ENCODE measurements at places on chromosomes 7 and 10.

DNA sequence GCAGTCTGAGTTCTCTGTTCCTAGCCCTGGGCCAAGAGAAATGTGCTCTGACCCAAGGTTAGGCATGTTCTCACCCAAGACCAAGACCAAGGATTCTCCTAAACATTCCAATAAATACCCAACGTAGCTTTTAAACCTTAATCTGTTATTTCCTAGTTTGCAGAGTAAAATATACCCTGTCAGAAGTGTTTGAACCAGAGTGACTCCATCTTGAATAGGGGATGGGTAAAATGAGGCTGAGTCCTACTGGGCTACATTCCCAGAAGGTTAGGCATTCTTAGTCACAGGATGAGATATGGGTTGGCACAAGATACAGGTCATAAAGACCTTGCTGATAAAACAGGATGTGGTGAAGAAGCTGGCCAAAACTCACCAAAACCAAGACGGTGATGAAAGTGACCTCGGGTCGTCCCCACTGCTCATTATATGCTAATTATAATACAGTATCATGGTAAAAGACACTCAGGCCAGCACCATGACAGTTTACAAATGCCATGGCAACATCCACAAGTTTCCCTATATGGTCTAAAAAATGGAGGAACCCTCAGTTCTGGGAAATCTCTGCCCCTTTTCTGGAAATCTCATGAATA, 27.7 kb downstream of the PLXNA4 start:
- no peak for DNase-seq

GRCh38 chr10:102410429-102411073, 8.0 kb downstream of the PSD start:
- peak; percentile 64 for DNase-seq

GRCh38 chr7:135929722-135930141, 47.4 kb downstream of the MTPN start:
- DNase-seq = no peak

DNA sequence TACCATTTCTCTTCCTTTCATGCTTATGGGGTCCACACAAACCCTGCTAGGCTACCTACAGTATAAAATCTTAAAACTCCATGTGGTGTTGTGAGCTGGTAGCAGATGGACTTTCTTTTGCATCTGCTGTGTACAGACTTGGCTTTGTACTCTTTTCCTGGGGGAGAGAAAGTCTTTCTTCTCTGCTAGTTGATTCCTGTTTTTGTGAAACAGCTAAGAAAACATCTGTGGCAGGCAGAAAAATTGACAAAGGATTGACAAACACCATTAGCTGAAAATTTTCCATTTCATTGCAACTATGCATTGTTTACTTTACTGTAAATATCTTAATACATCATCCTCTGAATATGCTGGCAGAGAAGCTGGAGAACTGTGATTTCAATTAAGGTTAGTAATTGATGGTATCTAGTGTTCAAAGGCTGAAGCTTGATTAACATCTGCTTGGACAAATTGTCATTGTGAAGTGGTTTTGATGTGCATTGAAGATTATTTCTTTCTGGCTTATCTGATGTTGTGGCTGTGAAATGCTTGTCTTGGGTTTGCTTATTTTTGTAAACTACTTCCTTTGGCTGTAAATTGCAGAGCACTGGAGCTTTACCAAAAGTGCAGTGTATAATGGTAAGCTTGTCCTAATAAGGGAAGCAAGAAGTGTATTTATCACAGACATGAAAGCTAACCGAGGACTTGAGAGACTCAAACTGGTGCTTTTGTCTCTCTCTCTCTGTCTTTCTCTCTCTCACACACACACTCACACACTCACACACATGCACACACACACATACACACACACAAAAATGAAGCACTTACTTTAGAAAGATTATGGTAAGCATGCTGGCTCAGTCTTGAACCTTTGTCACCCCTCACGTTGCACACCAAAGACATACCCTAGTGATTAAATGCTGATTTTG, at the start of gene FOXP2:
FOXP2 (plus strand) TSS at position 660 of the 908 bp plus-strand sequence. CDS start 11,697 bp downstream, outside the sequence.
- no peak for DNase-seq

DNA sequence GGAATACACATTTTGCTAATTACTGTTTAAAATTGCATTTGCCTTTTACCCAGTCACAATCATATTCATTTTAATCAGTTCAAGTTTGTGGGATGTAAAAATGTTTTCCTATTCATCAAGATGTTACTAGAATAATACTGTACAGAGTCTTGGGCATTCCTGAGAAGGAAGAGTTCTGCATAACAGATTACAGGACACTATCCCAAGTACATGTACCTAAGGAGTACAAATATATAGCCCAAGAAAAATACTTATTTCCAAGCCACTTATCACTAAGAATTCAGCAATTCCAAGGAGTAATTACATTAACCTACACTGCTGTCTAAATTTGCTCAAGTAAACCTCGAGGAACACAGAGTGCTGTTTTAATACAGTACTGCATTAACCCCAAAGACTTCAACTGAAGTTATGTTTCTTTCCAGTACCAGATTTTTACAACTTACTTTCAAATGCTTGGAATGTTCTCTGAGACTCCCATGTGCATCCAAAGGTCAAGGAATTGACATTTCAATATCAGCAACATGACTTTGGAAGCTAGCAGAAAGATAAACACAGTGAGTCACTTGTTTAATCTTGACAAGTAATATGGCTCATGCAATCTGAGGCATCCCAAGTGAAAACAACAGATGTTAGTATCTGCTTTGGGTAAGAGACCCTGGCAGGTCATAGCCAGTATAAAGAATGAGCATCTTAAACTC, 125.4 kb upstream of the BET1 start:
- no peak for DNase-seq

DNA sequence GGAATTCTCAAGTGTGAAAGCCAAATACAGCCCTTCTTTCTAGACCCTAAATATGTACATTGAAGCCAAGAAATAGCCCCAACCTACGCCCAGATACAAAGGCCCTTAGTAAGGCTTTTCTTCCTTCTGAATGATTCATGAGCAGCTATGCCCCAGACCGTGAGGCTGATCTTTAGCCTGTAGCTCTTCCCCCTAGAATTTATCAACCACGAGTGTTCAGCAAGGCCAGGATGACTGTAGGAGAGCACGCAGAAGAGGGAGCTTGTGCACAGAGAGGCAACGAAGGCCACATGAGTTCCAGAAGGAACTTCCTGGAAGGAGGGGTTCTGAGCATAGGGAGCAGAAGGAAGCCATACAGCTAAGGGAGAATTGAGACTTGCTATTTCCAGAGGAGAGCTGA, 53.0 kb upstream of the HABP2 start:
- DNase-seq = no peak

DNA sequence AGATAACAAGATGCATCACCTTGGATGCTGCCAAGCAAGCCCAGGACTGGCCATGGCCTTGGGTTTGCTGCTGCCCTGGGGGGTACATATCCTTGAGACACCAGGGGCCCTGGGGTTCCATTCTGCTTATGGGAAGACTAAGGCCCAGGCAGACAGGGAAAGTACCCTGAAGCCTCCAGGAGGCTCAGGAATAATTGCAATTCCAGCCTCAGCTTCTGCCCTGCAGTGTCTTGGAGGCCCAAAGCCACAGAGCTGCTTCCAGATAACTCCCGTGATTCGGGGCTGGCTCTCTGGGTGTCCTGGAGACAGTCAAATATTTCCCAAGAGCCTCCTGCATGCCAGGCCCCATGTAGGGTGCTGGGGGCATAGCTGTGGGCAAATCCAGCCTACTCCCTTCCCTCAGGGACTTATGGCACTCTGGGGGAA, 22.6 kb downstream of the MYL10 start:
- no peak for DNase-seq

DNA sequence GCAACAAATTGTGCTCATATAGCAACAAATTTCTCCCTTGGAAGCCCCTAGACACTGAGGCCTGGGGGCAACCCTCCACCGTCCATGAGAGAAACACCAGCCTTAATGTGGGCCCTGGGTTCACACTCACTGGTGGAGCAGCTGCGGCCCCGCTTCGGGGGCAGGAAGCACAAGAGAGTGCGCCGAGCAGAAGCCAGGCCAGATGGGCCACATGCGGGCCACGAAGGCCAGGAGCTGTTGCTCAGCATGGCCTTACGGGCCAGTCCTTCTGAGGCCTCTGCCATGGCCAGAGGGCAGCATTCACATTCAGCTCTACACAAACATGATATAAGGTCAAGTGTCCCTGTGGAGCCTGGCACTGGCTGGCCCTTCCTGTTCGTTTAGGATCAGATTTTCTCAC, 60.0 kb upstream of the VIPR2 start:
- DNase-seq = no peak

DNA sequence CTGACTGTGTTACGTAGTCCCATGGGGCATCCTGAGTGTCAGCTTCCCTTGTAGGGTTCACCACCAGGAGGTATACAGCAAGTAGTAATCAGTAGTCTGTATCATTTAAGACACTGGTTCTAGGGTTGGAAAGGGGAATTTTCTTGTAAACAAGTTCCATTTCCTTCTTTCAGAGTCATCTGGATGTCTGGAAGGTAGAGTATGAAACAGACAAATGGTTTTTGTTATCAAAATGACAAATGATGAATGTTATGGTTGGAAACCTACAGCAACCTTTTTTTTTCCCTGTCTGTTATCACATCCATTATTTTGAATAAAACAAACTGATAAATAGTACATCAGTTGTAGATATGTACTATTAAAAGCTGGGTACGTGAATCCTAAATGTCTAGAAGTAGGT, 19.1 kb downstream of the SEMA3A start:
- no peak for DNase-seq

GRCh38 chr10:117532451-117533107, 10.0 kb upstream of the EMX2 start:
- no peak for DNase-seq

- DNase-seq = no peak
Measured at GRCh38 chr10:122462533-122463465, 1.4 kb downstream of the HTRA1 start.

GRCh38 chr7:107326061-107326460, 143.8 kb upstream of the GPR22 start:
- no peak for DNase-seq

DNA sequence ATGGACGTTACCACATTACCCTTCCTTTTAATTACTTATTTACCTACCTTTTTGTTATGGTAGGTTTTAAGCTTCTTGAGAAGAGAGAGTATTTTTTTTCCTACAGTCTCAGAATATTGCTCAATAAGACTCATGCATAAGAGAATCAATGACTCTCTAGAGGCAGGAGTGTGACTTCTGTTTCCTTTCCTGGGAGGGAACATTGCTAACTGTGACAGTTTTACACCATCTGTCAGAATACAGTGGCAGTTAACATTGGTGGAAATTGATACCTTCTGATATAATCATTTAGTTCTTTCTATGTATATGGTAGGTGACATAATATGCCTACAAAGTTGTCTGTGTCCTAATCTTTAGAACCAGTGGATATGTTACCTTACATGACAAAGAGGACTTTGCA, 348.7 kb upstream of the POT1 start:
- no peak for DNase-seq

DNA sequence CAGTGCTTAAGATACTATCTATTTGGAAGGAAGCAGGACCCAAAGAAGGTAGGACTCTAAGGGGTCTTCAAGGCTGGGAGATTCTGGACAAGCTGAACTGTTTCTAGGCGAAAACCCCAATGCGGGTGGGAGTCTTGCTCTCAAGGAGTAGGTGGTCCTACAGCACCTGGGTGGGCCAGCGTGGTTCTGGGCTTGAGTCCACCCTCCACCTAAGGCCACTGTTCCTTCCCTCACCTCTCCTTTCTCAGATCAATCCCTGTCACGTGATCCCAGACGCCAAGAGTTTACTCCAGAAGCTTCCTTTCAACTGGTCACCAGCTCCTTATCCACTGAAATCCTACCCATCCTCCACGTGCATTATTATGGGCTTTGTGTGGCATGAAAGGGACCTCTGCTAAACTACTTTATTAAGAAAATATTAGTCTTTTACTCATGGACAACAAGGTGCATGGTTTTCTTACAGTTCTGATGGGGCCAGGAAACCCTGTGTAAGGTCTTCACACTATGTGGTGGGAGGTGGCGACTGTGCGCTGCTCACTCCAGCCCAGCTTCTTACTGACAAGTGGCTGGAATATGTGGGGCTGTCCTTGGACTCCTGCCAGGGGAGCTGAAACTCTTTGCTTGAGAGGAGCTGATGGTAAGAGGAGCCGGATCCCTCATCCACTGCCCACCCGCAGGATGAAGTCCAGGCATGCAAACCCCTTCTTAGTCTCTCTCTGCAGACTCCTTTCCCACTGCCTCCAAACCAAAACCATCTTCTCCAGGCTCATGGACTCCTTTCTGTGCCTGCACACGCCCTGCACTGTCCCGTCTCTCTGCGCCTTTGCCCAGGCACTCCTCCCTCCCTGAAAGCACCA, 1.6 kb downstream of the ZNF746 start:
- DNase-seq = no peak

DNA sequence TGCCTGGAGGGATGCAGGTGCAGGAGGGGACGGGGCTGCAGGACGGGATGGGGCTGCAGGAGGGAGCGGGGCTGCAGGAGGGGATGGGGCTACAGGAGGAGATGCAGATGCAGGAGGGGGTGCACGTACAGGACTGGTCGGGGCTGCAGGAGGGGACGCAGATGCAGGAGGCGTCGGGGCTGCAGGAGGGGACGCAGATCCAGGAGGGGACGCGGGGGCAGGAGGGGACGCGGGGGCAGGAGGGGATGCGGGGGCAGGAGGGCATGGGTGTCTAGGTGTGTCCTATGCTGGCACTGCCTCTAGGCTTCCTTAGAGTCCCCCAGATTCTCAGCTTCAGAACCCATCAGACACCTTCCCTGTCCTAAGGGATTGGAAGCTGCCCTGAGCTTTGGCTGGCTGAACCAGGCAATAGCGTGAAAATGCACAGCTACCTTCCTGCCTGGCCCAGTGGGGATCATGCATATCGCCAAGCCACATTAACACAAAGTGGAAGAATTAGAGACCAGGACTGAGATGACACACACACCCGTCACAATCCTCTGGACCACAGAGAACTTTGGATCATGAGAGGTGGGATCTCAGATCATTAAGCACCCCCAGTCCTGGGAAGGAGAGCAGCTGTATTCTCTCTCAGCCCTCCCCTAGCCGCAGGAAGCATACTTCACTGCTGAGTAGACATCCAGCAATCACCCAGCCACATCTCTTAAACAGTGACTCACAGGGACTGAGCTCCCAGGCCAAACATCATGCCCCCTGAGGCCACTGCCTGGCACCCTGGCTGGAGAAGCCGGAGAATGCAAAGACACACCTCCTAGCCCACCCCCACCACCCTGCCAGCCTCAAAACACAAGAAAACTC, 67.3 kb downstream of the VWA2 start:
- no peak for DNase-seq

DNA sequence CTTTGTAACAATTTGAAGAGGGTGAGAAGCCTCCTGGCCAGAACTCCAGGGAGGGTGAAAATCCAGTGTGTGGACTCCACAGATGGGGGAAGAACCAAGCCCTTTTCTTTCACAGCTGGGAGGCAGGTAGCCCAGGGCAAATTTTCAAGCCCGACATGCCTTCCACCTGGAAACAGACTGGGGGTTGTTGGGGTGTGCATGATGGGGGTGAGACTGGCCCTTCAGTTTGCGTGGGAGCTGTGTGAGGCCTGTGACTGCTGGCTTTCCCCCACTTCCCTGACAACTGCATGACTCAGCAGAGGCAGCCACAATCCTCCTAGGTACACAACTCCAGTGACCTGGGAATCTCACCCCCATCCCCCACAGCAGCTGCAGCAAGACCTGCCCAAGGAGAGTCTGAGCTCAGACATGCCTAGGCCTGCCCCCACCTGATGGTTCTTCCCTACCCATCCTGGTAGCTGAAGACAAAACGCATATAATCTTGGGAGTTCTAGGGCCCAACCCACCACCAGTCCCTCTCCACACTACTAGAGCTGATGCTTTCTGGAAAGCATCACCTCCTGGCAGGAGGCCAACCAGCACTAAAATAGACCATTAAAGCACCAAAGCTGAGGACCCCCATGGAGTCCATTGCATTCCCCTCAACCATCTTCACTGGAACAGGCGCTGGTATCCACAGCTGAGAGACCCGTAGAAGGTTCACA, 445.4 kb downstream of the TFEC start:
- no peak for DNase-seq

All from stimulated activated CD4-positive, alpha-beta T cell treated with anti-CD3 and anti-CD28 coated beads, Interleukin-15, amount 100 ng/mL, for 48 hours (primary cell).